Ascending aorta (tissue), 2 donors: ENCODE measurements at places on chromosomes 1 and 21.
A peak's percentile ranks its signal among the peaks of the same experiment; 100 is the strongest.

DNA sequence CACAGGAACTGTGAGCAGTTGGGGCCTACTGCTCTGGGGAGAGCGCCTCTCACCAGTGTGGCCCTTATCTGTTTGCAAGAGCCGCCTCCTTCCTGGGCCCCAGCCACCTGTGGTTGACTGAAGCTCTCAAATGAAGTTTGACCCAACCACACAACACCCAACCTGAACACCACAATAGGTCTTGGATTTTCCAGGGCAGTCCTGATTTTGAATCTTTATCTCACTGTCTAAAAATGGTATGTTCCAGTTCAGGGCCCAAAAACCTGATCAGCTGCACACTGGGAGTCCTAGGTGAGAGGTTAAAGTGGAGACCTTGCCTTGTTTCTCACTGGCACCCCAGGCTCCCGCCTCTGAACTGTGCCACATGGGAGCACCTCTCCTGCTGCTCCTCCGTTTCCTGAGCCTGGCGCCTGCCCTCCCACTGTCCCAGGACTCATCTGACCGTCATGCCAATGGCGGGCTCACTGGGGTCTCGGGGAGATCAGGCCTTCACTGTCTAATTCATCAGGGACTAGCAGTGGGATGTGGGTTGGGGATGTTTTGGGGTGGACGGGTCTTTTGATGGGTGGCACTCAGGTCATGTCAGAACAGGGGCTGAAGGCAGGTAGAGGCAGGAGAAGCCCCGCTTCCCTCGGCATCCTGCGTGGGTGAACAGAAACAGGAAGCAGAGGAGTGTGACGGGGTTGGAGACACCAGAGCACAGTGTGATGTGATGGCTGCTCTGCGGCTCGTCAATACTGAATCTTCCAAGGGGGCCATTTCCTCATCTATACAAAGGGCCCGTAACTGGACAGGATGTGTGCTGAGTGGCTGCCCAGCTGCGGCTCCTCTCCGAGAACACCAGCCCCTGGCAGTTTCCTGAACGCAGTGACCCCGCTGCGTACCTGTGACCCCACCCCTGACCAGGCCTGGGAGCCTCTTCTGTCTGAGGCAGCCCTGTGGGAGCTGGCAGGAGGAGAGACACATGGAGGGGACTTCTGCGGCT is 59.6 kb upstream of the ITPKB start:
- no peak for DNase-seq

DNA sequence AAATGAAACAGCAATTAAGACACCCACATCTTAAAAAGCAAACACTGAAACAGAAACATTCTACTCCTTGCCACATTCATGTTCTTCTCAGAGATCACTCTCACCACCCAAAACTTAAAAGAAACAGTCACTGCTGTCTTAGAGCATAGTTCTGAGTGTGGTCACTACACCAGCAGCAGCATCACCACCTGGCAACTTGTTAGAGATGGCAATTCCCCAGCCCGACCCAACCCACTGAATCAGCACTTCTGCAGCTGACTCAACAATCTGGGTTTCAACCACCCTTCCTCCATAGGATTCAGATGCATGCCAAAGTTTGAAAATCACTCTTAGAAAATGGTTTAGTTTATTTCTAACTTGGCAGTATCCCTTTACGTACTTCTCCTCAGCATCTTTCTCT is 126.1 kb downstream of the CDC42BPA start:
- DNase-seq = no peak

GRCh38 chr1:39170731-39171667 is 33.5 kb upstream of the MACF1 start:
- DNase-seq = no peak

GRCh38 chr21:29671728-29672127 is 268.1 kb downstream of the GRIK1 start:
- DNase-seq = no peak

- DNase-seq = no peak
Measured at GRCh38 chr1:196481616-196482015, 126.6 kb downstream of the KCNT2 start.

- DNase-seq = peak; percentile 86
Measured at GRCh38 chr1:226870401-226871279, at the start of gene PSEN2. Gene PSEN2 (plus strand): TSS chr1:226870616. CDS start chr1:226881908, 11,292 bp downstream.

DNA sequence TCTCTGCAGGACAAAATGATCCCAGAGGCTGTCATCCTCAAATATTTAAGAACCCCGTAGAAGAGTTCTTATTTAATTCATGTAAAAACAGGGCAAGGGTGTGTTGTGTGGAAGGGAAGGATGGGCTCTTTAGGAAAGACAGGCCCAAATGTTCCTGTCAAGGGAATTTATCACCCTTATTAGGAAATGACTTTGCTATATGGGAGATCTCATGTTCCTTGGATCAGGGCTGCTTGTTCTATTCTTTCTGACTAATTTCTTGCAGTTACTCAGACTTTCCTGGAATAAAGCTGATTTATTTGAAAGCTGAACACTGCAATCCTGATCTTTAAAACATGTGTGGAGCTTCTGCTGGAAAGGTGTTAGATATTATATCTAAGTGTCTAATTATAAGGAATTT is 72.8 kb downstream of the SELENOF start:
- no peak for DNase-seq

GRCh38 chr1:180854456-180854855 is 58.2 kb upstream of the KIAA1614 start:
- no peak for DNase-seq

- DNase-seq = no peak
Measured at GRCh38 chr1:49523764-49524163, 500.0 kb downstream of the AGBL4 start.
